ENCODE measurements at places on chromosomes 1 and 21. TPM values are rescaled to one million over a fixed set of nuclear protein-coding genes. Genes with fewer than 3 reads are reported as not detected.

- H3K4me3 ChIP-seq, result no peak overlapping the region
- H3K36me3 ChIP-seq, result no peaks in the 10 kb centered on the region
- no peak overlapping the region for H3K27ac ChIP-seq
- H3K4me1 ChIP-seq, result no peaks in the 10 kb centered on the region
Observed at GRCh38 chr1:119535381-119535780, 28.4 kb downstream of the HSD3B1 start.

GRCh38 chr1:30512914-30513265 is 210.5 kb downstream of the MATN1 start:
- no peak overlapping the region for H3K4me3 ChIP-seq
- no peak for DNase-seq
- H3K27ac ChIP-seq, result no peak overlapping the region
- H3K36me3 ChIP-seq, result no peaks in the 10 kb centered on the region
- peaks cover 8% of the 10 kb centered on the region for H3K27me3 ChIP-seq

GRCh38 chr1:166064313-166064926 is 102.4 kb downstream of the FAM78B start:
- DNase-seq, result no peak
- no peak overlapping the region for H3K27ac ChIP-seq
- H3K4me3 ChIP-seq, result no peak overlapping the region
- H3K36me3 ChIP-seq, result no peaks in the 10 kb centered on the region
- no peaks in the 10 kb centered on the region for H3K27me3 ChIP-seq

DNA sequence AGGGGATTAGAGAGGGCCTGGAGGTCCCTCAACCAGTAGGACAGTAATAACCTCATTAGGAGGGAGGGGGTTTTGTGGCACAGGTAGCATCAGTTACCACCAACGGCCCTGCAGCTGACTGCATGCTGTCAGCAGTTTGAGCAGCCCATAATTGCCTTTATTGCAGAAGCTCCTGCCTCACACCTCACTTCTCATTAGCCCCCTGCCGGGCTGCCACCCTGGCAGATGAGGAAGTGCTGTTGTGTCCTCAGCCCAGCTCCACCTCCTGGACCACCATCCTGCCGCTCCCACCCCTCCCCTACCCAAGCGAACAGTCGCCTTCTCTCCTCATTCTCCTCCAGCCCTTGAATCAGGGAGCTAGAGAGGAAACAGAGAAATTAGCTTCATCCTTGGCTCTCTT is 237.4 kb downstream of the LMX1A start:
- no peaks in the 10 kb centered on the region for H3K36me3 ChIP-seq
- peaks cover 53% of the 10 kb centered on the region for H3K27me3 ChIP-seq
- DNase-seq, result no peak
- H3K4me3 ChIP-seq, result no peak overlapping the region
- no peak overlapping the region for H3K27ac ChIP-seq

- DNase-seq, result no peak
- H3K36me3 ChIP-seq, result no peaks in the 10 kb centered on the region
- H3K4me3 ChIP-seq, result no peak overlapping the region
- H3K27me3 ChIP-seq, result no peaks in the 10 kb centered on the region
- H3K27ac ChIP-seq, result no peak overlapping the region
- peaks cover 6% of the 10 kb centered on the region for H3K4me1 ChIP-seq
Observed at GRCh38 chr1:203693721-203694120, 67.1 kb downstream of the ATP2B4 start.

DNA sequence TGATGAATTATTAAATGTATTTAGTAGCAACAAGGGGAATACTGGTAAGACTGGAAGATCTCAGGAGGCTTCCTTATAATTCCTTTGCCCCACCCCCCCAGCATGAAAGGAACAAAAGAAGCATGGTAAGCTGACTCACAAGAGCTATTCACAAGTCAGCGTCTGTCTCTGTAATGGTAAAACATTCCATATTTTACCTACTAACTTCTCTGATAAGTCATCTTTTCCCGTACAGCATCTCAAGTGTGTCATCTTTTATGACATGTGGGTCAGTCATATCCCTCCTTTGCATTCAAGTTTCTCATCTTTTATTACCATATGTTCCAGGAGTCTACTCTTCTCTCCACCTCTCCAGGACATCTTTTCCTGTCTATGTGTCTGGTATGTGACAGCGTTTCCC is 241.3 kb downstream of the PLA2G4A start:
- H3K36me3 ChIP-seq, result peaks cover 6% of the 10 kb centered on the region
- no peak overlapping the region for H3K4me3 ChIP-seq
- H3K27ac ChIP-seq, result no peak overlapping the region
- peaks cover 3% of the 10 kb centered on the region for H3K27me3 ChIP-seq
- no peaks in the 10 kb centered on the region for H3K4me1 ChIP-seq

GRCh38 chr1:5501206-5501930 is 490.9 kb downstream of the NPHP4 start:
- H3K4me3 ChIP-seq, result no peak overlapping the region
- no peak for DNase-seq
- no peaks in the 10 kb centered on the region for H3K36me3 ChIP-seq

GRCh38 chr1:1972976-1973715 is 30.4 kb downstream of the CFAP74 start:
- H3K36me3 ChIP-seq, result no peaks in the 10 kb centered on the region
- no peaks in the 10 kb centered on the region for H3K4me1 ChIP-seq
- H3K27me3 ChIP-seq, result peaks cover 5% of the 10 kb centered on the region
- no peak overlapping the region for H3K27ac ChIP-seq
- DNase-seq, result no peak
- no peak overlapping the region for H3K4me3 ChIP-seq

DNA sequence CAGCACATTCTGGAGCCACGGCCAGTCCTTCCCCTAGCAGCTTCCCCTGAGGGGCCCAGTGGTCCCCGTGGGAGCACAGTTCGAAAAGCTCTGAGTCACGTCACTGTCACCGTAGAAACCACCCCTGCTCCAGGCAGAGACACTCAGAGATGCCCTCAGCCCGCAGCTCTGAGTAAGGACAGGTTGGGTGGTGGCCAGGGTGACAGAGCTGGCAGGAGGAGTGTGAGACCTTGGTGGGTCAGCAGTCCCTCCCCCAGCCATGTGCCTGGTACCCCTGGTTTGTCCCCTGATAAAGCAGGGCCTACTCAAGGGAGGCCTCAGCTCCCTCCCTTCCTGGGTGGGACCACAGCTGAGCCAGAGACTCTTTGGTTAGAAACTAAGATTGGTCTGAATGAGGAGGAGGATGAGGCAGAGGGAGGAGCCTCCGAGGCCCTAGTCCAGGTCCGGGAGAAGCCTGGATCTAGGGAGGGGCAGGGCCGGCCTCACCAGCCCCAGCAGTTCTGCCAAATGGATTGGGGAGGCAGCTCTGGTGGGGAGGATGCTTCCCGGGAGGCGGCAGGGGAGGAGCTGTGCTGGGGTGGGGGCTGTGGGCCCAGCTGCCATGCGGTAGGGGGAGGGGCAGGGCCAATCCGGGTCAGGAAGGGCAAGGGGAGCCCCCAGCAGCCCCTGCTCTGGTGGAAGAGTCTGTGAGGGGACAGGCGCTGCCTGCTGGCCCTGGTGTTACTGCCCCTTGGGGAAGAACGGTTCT is 55.2 kb downstream of the SLC9A1 start:
- no peaks in the 10 kb centered on the region for H3K27me3 ChIP-seq
- H3K27ac ChIP-seq, result peak overlapping the region; percentile 9
- H3K4me3 ChIP-seq, result no peak overlapping the region
- H3K4me1 ChIP-seq, result peaks cover 8% of the 10 kb centered on the region

GRCh38 chr1:31069392-31069791 is 3.9 kb upstream of the PUM1 start:
- H3K36me3 ChIP-seq, result peaks cover 6% of the 10 kb centered on the region
- H3K27me3 ChIP-seq, result no peaks in the 10 kb centered on the region
- no peak for DNase-seq
- peaks cover 3% of the 10 kb centered on the region for H3K4me1 ChIP-seq
- H3K4me3 ChIP-seq, result no peak overlapping the region

- H3K27ac ChIP-seq, result no peak overlapping the region
- H3K4me1 ChIP-seq, result peaks cover 1% of the 10 kb centered on the region
- peaks cover 20% of the 10 kb centered on the region for H3K27me3 ChIP-seq
- H3K36me3 ChIP-seq, result no peaks in the 10 kb centered on the region
- DNase-seq, result no peak
Observed at GRCh38 chr1:20443703-20444586, 42.1 kb downstream of the CAMK2N1 start.

DNA sequence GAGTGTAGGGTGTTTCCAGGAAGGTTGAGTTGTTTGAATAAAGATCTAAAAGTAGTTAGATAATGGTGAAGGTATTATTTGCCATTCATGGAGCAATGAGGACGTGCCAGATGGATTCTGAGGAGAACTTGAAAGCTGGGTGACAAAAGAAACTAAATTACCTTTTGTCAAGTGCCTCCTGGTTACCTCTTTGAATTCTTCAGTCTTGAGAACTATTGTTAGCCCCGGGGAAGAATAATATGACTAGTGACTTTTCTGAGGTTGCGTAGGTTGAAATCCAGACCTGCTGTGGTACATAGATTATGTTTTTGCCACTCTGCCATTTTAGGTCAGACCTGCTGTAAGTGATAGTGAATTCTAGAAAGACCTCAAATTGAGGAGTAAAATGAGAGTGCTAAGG is 11.5 kb downstream of the LAMC1 start:
- DNase-seq, result no peak
- H3K4me1 ChIP-seq, result peaks cover 14% of the 10 kb centered on the region
- H3K27me3 ChIP-seq, result peaks cover 85% of the 10 kb centered on the region
- no peak overlapping the region for H3K27ac ChIP-seq
- H3K36me3 ChIP-seq, result no peaks in the 10 kb centered on the region

DNA sequence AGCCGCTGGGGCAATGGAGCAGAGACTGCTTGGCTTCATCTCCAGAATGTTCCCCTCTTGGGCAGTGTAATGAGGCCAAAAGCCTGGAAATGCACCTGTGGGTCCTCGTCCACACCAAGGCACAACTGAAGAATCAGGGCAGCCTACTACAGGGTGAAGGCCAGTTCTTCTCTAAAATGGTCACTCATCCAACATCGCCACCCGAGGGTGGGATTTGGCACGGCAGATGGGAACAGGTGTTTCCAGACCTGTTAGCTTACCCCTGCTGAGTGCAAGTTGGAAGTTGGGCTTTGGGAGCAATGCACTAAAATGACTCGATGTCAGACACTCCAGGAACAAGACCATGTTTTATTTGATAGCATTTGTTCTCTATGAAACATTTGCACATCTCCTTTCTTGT is 543.7 kb downstream of the NPHP4 start:
- no peak overlapping the region for H3K4me3 ChIP-seq
- DNase-seq, result peak; percentile 2
- no peaks in the 10 kb centered on the region for H3K27me3 ChIP-seq
- no peaks in the 10 kb centered on the region for H3K36me3 ChIP-seq

FYB2 gene
- not detected for total RNA-seq
